ENCODE measurements at places on chromosomes 6 and 20.

GRCh38 chr20:51419646-51420045 is 122.9 kb downstream of the NFATC2 start:
- H3K27ac ChIP-seq: no peak overlapping the region
- peaks cover 31% of the 10 kb centered on the region for H3K4me1 ChIP-seq
- no peak for DNase-seq
- H3K27me3 ChIP-seq: no peaks in the 10 kb centered on the region

DNA sequence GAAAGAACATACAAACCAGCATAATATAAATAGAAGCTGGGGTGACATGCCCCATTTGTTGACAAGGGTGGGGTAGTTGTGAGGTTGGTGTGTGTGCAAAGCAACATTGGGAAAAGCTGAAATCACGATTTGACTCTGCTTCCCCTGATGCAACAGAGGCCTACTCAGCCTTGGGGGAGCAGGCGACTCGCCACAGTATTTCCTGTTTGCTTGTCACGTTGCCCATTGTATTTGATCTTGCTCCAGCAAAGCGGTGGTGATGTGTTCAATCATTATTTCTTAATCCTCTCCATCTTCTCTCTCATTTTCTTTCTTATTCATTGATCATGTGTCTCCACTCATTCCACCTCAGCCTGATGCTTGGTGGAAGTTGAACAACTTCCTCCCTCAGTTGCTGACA is 165.8 kb upstream of the CITED2 start:
- H3K4me1 ChIP-seq: no peaks in the 10 kb centered on the region
- DNase-seq: peak; percentile 33
- no peaks in the 10 kb centered on the region for H3K27me3 ChIP-seq

- no peak for DNase-seq
- no peaks in the 10 kb centered on the region for H3K27me3 ChIP-seq
- no peak overlapping the region for H3K4me3 ChIP-seq
Measured at GRCh38 chr20:48789781-48790472, 37.9 kb downstream of the PREX1 start.

DNA sequence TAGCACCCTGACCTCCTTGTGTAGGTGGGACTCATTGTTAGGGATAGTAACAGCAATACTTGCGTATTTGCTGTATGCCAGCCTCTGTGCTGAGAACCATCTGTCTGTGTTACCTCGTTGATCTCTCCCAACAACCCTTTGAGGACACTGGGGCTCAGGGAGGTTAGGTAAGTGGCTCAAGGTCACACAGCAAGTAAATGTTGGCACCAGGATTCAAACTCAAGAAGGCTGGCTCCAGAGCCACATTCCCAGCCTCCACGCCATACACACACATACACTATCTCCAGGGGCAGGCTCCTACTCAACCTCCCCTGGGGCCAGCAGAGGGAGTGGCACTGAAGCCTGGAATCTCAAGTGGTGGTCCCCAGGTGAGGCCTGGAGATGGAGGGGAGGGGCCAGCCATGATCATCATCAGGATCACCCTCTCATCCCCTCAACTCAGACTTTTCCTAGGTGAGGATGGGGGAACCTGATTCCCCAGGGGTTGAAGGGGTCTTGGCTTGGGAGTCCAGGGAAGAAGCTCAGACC is 109.4 kb downstream of the DLGAP4 start:
- H3K4me3 ChIP-seq: no peak overlapping the region
- no peaks in the 10 kb centered on the region for H3K36me3 ChIP-seq
- H3K4me1 ChIP-seq: no peaks in the 10 kb centered on the region
- H3K27ac ChIP-seq: no peak overlapping the region
- H3K27me3 ChIP-seq: no peaks in the 10 kb centered on the region
- DNase-seq: no peak

- H3K4me3 ChIP-seq: no peak overlapping the region
- H3K4me1 ChIP-seq: no peaks in the 10 kb centered on the region
- H3K27ac ChIP-seq: no peak overlapping the region
- no peaks in the 10 kb centered on the region for H3K36me3 ChIP-seq
- H3K27me3 ChIP-seq: no peaks in the 10 kb centered on the region
Measured at GRCh38 chr6:15346315-15346714, 100.4 kb downstream of the JARID2 start.

GRCh38 chr6:621931-622330 is 35.0 kb downstream of the HUS1B start:
- H3K4me1 ChIP-seq: no peaks in the 10 kb centered on the region
- no peaks in the 10 kb centered on the region for H3K36me3 ChIP-seq
- H3K27me3 ChIP-seq: no peaks in the 10 kb centered on the region
- no peak for DNase-seq

- H3K4me3 ChIP-seq: no peak overlapping the region
- no peaks in the 10 kb centered on the region for H3K36me3 ChIP-seq
- no peak overlapping the region for H3K27ac ChIP-seq
- no peak for DNase-seq
- no peaks in the 10 kb centered on the region for H3K4me1 ChIP-seq
Measured at GRCh38 chr6:12479881-12480280, 189.7 kb downstream of the EDN1 start.

GRCh38 chr20:44946271-44946852 is 13.8 kb downstream of the TOMM34 start:
- DNase-seq: no peak
- no peak overlapping the region for H3K27ac ChIP-seq
- H3K4me3 ChIP-seq: no peak overlapping the region
- no peaks in the 10 kb centered on the region for H3K27me3 ChIP-seq
- H3K36me3 ChIP-seq: peaks cover 99% of the 10 kb centered on the region
- no peaks in the 10 kb centered on the region for H3K4me1 ChIP-seq

DNA sequence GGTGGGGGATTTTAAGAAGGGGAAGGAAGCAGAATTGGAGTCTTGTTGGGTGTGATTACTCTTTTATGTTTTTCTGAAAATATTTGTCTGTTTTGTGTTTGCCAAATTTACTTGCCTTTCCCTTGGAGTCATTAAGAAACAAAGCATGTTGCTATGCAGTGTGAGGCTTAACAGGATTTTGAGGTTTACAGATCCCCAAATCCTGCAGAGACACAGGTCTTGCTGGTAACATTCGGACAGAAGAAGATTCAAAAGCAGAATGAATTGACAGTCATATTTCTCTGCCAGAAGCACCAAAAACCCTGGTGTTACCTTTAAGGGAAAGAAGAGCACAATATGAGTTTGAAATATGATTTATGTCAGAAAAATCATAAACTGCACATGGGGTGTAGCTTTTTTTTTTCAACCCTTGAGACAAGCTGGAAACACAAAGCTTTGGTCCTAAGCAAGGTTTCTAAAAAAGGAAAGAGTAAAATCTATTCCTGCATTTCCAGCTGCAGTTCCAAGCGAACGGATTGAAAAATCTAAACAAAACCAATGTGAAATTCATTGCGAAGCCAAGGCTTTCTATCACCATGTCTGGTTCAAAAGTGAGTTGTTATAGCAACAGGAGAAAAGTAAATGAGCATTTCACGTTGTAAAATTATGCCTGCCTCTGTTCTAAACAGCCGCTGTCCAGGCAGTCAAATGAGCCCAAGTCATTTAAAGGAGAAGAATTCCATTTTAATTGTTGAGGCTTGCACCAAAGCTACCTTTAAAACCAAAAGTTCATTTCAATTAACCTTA is 358.9 kb upstream of the SASH1 start:
- no peaks in the 10 kb centered on the region for H3K4me1 ChIP-seq
- no peaks in the 10 kb centered on the region for H3K36me3 ChIP-seq
- no peak overlapping the region for H3K4me3 ChIP-seq
- DNase-seq: no peak

DNA sequence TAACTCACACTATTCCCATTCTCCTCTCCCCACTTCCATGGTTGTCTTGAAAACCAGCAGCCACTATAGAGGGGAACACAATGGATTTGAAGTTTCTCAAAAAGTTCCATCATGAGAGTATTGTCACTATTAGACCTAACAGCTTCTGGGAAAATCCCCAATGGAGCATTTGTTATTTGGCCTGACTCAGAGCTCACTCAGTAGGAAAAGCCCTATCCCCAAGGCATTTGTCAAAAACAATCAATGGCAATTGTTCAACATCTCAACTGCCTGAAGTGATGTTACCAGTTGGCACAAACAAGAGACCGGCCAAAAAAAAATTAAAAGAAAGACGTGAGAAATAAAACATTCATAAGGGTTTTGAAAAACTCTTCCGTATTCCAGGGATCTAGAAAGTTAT is 98.8 kb downstream of the MYLK4 start:
- H3K4me3 ChIP-seq: no peak overlapping the region
- H3K36me3 ChIP-seq: no peaks in the 10 kb centered on the region
- H3K27ac ChIP-seq: no peak overlapping the region
- no peak for DNase-seq
- H3K27me3 ChIP-seq: no peaks in the 10 kb centered on the region

DNA sequence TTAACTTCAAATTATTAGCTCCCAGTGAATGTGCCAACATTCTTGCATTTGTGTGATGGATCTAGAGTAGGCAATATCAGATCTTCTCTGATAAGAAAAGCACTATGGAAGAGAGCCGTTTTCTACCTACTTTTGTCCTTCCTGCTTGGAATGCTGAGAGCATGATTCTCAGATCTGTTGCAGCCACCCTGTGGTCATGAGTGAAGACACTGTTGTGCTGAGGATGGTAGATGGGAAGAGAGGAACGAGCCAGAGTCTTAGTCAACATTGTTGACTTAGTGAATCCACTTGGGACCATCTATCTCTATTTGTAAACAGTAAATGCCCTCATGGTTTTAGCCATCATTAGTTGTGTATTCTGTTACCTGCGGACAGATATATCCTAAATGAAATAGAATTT is 202.6 kb downstream of the CD109 start:
- no peak overlapping the region for H3K27ac ChIP-seq
- no peaks in the 10 kb centered on the region for H3K27me3 ChIP-seq
- H3K36me3 ChIP-seq: no peaks in the 10 kb centered on the region
- H3K4me3 ChIP-seq: no peak overlapping the region
- no peaks in the 10 kb centered on the region for H3K4me1 ChIP-seq

- no peaks in the 10 kb centered on the region for H3K36me3 ChIP-seq
- no peaks in the 10 kb centered on the region for H3K4me1 ChIP-seq
- no peak for DNase-seq
- H3K27me3 ChIP-seq: no peaks in the 10 kb centered on the region
- no peak overlapping the region for H3K4me3 ChIP-seq
Measured at GRCh38 chr20:18717062-18717461, 96.5 kb upstream of the SCP2D1 start.

DNA sequence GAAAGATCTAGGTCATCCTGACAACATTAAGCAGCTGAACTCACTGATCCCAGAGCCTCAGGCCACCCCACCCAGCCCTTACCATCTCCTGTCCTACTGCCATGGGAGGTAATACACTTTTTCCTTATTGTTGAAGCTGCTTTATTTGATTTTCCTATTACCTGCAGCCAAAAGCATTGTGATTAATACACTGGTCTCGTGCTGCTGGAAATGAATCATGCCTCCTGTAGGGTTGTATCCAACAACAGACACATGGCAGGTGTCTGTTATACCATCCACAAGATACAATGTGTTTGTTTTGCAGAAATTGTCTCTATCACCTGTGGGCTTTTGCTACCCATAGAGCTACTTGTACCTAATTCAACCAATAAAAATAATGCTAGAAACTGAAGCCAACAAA is 34.2 kb downstream of the MYLIP start:
- H3K4me1 ChIP-seq: no peaks in the 10 kb centered on the region
- H3K4me3 ChIP-seq: no peak overlapping the region
- H3K27me3 ChIP-seq: no peaks in the 10 kb centered on the region
- H3K27ac ChIP-seq: no peak overlapping the region
- DNase-seq: no peak

GRCh38 chr6:119626884-119627619 is 277.5 kb upstream of the MAN1A1 start:
- H3K36me3 ChIP-seq: no peaks in the 10 kb centered on the region
- no peak overlapping the region for H3K27ac ChIP-seq
- no peaks in the 10 kb centered on the region for H3K27me3 ChIP-seq
- DNase-seq: no peak
- no peaks in the 10 kb centered on the region for H3K4me1 ChIP-seq
- H3K4me3 ChIP-seq: no peak overlapping the region

- no peaks in the 10 kb centered on the region for H3K27me3 ChIP-seq
- H3K36me3 ChIP-seq: peaks cover 10% of the 10 kb centered on the region
- no peak overlapping the region for H3K27ac ChIP-seq
- no peak for DNase-seq
- no peak overlapping the region for H3K4me3 ChIP-seq
Measured at GRCh38 chr6:49801525-49801924, 14.4 kb upstream of the PGK2 start.

- H3K27ac ChIP-seq: no peak overlapping the region
- H3K4me3 ChIP-seq: no peak overlapping the region
- no peaks in the 10 kb centered on the region for H3K27me3 ChIP-seq
- H3K36me3 ChIP-seq: no peaks in the 10 kb centered on the region
- DNase-seq: no peak
Measured at GRCh38 chr6:33947047-33947446, 143.2 kb upstream of the MLN start.

DNA sequence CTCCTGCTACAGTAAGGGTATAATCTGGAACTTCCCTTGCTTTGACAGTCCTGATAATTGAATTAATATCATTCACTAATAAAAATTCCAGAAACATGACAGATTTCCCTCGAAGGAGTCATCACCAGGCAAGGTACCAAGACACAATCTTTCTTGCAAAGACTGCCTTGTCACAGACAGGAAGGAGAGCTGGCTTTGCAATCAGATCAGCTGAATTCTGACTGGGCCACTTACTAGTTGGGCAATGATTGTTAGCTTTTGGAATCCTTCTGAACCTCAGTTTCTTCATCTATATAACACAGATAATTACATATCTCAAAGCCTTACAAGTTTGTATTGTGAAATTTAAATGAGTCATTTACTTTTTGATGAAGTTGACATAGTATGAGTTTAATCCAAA is 344.2 kb downstream of the RFPL4B start:
- no peak overlapping the region for H3K27ac ChIP-seq
- no peak for DNase-seq
- H3K27me3 ChIP-seq: no peaks in the 10 kb centered on the region
- no peaks in the 10 kb centered on the region for H3K36me3 ChIP-seq
- H3K4me3 ChIP-seq: no peak overlapping the region

- no peak overlapping the region for H3K4me3 ChIP-seq
- H3K36me3 ChIP-seq: no peaks in the 10 kb centered on the region
- H3K4me1 ChIP-seq: no peaks in the 10 kb centered on the region
Measured at GRCh38 chr20:4064144-4064909, 49.0 kb upstream of the RNF24 start.

DNA sequence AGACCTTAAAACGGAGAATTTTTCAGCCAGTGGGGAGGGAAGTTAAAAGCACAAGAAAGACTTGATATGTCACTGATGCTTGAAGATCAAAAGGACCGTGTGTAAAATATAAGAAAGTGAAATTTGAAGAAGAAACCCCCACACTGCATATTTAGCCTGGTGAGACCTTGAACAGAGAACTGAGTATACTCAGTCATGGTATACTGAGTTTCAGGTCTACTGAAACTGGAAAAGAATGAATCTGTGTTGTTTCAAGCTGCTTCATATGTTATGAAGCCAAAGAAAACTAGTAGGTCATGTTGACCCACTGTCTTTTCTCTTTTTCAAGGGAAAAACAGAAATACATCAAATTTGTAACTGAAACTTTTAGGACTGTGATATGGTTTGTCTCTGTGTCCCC is 443.8 kb upstream of the GJE1 start:
- no peak for DNase-seq
- no peaks in the 10 kb centered on the region for H3K36me3 ChIP-seq
- no peak overlapping the region for H3K27ac ChIP-seq
- no peaks in the 10 kb centered on the region for H3K27me3 ChIP-seq
- no peaks in the 10 kb centered on the region for H3K4me1 ChIP-seq

- H3K36me3 ChIP-seq: no peaks in the 10 kb centered on the region
- no peaks in the 10 kb centered on the region for H3K27me3 ChIP-seq
- no peaks in the 10 kb centered on the region for H3K4me1 ChIP-seq
- no peak for DNase-seq
Measured at GRCh38 chr6:113876695-113877094, 19.6 kb downstream of the MARCKS start.
